Retina (tissue), 1 donor: ENCODE measurements at places on chromosomes 16 and 17.

- no peak for DNase-seq
Measured at GRCh38 chr16:64693946-64694345, 427.9 kb downstream of the CDH11 start.

- DNase-seq, result no peak
Measured at GRCh38 chr17:55641676-55642081, 81.0 kb downstream of the TMEM100 start.

DNA sequence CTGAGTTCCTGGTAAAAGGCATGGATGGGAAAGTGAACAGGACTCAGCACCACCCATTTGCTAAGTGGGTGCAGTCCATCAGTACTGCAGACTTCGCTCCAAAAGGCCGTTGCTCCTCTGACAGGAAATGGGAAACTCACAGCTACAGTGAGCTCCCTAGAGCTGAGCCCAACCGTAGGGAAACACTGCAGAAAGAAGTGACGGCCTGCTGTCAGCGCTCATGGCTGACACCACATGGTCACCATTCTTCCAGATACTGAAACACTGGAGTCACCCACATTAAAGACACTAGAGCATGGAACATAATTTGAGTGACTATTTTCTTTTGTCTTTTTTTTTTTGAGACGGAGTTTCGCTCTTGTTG is 31.9 kb downstream of the UBE2O start:
- DNase-seq, result no peak

DNA sequence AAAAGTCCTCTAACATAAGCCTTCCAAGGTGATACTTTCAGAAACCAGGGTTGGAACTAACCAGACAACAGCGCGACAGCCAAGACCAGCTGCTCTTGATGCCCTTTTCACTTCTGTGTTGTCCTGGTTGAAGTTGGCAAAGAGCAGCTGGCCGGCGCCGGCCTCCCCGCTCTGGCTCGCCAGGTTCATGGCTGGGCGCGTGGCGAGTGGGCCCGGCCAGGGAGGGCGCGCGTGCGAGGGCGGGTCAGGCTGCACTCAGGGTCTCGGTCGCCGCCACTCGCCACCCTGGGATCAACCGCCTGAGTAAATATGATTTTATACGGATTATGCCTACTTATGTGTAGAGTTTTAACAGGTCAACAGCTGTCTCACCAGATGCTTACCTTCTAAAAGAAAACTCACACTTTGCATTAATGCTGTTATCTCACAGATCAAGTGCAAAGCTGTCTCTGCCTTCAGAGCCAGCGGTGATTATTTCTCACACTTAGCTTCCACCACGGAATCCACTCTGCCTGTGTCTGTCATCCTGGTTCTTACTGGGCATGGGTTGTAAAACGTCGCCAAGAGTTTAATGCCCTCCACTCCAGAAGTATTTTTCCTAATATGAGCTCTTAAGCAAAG is 13.5 kb downstream of the KCTD2 start:
- DNase-seq, result no peak

DNA sequence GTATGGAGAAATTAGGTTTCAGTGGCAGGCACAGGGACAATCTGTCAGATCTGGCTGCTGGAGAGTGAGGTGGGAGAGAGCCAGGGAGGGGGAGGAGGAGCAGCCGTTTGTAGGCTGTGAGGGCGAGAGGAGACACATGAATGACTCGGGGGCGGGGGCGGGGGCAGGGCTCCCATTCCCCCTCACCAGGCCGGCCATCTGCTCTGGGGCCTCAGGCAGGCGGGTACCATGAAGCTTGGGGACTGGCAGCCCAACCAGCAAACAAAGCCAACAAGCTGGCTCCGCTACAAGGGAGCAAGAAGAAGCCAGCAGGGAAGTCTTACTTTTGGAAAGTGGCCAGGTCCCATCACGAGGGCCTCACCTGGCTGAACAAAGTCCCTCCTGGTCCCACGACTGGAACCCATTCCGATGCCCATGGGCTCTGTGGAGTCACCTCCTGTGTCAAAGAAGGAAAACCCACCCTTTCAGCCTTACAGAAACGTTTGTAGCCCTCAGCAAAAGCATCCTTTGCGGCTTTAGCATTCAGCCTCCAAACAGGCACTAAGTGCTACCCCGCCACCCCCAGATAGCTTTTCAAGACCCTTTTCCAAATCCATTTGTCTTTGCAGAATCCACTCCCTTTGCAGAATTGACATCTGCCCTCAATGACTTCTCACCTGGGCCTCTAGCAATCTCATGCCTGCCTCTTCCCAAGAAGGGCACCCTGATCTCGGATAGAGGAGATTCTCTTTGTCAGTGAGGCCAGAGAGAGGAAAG is 9.2 kb upstream of the SSTR2 start:
- DNase-seq, result peak; percentile 68
